ENCODE measurements at places on chromosomes 7 and 10. TPM values are rescaled to one million over a fixed set of nuclear protein-coding genes. Genes with fewer than 3 reads are reported as not detected.
A peak's percentile ranks its signal among the peaks of the same experiment; 100 is the strongest.

Gene BUB3
- 81.5 TPM for total RNA-seq

Gene MRM2
- 24.2 TPM for total RNA-seq

GRCh38 chr10:21315645-21316220, 209.7 kb downstream of the SKIDA1 start:
- peak; percentile 94 for DNase-seq

- no peak for DNase-seq
Measured at GRCh38 chr7:131605280-131605878, 49.0 kb upstream of the PODXL start.

DNA sequence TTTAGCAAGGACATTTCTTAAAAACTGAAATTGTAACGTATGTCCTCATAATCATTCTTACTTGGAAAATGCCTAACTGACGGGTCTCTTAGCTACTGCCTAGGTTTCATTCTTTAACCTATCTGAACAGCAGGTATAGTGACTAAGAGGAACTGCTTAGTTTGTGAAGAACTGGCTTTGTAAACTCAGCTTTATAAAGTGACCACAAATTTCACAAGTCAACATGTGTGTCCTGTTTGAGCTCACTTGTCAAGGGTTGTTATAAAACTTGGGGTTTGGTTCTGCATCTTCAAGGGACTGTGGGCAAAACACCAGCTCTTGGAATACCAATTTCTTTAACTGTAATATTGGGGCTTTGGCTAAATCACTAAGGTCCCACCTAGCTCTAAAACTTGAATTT, 32.2 kb downstream of the MRPS33 start:
- no peak for DNase-seq

Gene EPO
- total RNA-seq: 0.60 TPM

- no peak for DNase-seq
Measured at GRCh38 chr7:19213746-19214145, 68.5 kb upstream of the FERD3L start.

Gene NPY4R
- total RNA-seq: 1.2 TPM

DNA sequence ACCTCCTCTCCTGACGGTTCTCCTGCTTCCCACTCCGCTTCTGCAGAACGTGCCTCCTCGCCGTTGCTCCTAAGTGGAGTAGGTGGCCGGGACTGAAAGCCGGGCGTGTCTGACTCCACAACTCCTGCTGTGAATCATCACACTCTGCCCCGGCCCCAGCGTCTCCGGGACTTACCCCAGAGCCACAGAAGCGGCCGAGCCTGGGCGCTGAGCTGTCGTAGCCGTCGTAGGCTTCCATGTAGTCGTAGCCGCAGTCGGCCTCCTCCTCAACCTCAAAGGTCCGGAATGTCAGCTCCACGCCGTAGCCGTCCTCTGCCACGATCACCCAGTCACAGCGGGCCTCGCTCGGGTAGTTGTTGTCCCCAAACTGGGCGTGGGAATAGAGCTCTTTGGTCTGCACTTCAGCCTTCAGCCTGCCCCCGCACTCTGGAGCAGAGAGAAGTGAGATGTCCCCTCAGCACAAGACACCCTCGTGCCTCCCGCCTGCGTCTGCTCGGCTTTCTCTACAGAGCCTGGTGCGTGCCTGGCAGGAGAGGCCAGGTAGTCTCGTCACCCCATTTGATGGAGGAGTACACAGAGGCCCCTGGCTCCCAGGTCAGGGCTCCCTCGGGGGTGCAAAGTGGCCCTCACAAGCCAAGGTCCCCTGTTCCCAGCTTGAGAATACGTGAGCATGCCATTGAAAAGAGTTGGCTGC, 11.2 kb upstream of the OPALIN start:
- DNase-seq: no peak

DNA sequence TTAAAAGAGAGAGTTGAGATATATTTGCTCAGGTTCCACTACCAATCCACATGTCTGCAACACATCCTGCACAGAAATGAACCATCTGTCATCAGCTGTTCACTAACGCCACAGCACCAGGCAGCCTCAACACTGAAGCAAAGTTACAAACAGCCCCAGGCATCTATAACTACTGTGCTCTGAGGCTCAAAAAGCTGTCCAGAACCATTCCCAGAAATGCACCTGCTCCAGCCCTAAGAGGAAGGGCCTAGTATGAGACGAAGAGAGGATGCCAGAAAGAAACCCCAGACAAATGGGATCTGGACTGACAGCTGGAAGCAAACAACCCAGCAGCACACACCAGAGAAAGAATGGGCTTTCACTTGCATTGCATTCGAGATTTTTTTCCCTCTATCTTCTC, 159.3 kb downstream of the ELMO1 start:
- DNase-seq: no peak

DNA sequence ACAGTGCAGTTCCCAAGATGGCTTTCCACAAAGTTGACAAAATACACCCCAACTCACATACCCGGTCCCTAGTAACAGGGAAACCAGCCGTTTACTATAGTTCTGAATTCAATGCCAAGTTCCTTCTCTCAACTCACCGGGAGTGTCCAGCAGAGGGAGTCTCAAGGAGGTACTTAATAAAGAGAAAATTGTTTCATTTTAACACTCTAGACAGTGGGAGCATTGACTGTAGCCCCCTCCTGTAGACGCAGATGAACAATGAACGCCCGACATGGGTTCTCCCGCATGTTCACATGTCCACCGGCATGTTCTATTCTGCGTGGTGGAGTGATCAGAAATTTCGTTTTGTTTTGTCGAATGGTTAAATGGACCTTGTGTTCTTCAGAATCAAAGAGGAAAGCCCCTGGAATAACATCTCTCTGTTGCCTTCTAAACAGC, 1.9 kb downstream of the HIPK2 start:
- DNase-seq: peak; percentile 78

GRCh38 chr10:74290708-74291107, 139.7 kb downstream of the ADK start:
- DNase-seq: peak; percentile 58

- no peak for DNase-seq
Measured at GRCh38 chr7:132450188-132450587, 126.1 kb downstream of the PLXNA4 start.

DNA sequence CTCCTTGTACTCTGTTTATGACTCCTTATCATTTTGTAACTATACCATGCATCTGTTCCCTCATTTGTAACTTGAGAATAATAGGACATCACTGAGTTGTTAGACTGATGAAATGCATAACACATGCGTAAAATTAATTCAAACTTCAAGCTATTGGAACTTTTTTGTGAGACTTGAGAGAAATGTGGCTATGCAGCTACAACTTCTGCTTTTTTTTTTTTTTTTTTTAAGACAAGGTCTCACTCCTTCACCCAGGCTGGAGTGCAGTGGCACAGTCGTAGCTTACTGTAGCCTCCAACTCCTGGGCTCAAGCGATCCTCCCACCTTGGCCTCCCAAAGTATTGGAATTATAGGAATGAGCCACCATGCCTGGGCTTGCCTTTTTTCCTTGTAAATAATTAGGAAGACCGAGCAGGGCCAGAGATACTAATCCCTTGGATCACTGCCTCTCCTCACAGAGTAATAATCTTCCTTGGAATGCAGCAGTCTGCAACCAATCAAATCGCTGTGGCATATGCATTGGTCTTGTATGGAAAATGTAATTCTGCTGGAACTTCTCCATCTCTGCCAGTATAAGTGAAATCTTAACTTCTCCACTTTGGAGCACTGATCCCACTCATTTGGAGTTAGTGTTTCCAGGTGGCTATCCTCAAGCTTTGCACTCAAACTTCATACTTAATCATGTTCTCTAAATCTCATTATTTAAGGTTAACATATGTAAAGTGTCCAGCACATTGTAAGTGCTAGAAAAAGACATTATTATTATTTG, 2.0 kb upstream of the PANK1 start:
- no peak for DNase-seq

GRCh38 chr10:100008142-100008522, 1.6 kb downstream of the DNMBP start:
- DNase-seq: peak; percentile 61

- DNase-seq: no peak
Measured at GRCh38 chr7:30674420-30674819, 7.8 kb downstream of the CRHR2 start.

Gene SPAG6
- not detected for total RNA-seq

DNA sequence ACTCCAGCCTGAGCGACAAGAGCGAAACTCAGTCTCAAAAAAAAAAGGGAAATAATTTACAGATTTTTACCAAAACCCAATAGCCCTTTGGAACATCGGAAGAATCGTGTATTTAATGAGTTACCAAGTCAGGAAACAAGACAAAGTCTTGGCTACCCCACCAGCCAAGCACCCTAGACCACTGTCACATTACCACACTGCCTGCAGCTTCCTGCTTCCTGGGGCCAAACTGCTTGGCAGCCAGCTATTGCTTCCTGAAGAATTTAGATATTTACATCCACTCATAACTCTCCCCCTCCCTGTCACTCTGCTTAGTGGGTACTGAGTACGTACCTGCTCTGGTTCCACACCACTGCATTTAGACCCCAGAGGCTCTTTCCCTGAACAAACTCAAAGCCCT, 14.1 kb upstream of the TNPO3 start:
- DNase-seq: no peak

GRCh38 chr7:80259-81067, 111.9 kb upstream of the FAM20C start:
- DNase-seq: no peak

Gene SLC18A2
- 0.42 TPM for total RNA-seq

- DNase-seq: no peak
Measured at GRCh38 chr7:151634643-151635042, 114.9 kb upstream of the RHEB start.

Gene NFE2L3
- total RNA-seq: 2.1 TPM

DNA sequence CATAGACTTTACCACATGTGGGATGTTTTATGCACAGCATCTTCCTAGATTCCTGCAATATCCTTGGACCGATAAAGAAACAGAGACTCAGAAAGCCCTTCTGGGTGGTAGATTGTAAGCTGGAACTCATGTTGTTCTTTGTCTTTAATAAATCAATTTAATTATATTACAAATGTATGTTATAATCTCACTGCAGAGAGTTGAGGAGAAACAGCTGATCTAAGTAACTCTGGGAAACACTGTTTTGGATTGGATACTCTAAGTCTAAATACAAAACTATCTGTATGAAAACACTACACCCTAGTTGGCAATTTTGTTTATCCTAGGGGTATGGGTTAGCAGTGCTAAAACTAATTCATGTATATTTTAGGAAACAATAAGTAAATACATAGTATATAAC, 1015.2 kb downstream of the XPNPEP1 start:
- DNase-seq: no peak

- peak; percentile 80 for DNase-seq
Measured at GRCh38 chr10:102347236-102347828, 48.2 kb upstream of the NFKB2 start.

DNA sequence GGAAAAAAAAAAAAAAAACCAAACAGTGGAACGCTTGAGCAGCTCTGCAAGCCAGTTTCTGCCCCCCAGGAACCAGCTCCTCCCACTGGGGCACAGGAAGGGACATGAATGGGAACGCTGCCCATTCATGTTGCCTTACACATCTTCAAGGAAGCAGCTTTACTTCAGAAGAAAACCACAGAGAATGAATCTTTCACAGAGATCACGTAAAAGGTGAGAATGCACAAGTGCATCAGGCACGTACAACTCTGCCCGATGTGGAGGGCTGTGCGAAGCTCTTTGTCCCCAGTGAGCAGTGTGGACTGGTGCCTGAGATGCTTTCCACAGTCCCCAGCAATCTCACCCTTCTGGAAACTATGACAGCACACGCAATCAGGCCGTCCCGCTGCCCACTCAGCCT, 106.2 kb downstream of the DLG5 start:
- no peak for DNase-seq

DNA sequence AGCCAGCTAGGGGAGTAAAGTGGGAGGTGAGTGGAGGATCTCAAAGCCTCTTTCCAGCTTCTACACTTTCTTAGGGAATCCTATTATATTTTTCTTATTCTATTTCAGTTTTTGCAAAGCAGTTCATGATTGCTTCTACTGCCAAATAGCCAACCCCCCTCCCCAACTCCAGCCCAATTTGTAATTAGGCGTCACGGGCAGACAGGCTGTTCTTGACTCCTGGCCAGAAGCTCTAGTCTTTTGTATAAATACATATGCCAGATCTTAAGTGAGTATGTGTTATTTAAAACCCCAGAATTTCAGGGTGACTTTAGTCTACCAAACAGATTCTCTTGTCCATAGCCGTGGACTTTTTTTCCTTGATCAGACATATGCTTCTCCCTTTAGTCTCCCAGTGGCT, 255.2 kb downstream of the BUB3 start:
- no peak for DNase-seq

DNA sequence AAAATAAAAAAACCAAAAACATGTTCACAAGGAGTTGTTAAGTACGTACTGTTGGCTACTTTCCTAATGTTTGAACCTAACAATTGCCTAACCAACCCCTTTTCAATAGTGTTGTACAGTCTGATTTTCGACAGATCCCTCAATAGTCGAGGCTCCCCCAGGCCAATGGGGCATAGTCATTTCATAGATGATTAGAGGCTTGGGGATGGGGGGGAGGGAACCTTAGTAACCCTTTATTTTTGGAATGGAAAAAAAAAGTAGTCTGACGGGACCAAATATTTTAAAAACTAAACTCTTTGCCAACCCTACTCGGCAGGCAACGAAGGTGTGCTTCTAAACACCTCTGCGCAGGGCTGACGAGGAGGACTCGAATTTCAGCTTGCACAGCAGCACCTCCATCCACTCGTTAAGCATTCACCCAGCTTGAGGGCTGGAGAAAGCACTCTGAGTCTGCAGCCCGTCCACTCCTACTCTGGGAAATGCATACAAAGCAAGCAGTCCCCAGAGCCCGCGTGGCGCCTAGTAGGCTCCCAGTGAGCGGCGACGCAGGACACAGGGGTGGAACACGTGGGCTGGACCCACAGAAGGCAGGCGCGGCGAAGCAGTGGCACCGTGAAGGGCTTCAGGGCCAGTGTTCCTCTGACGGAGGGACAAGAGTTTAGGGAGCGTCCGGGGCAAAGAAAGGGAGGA, 899 bp downstream of the PUS7 start:
- DNase-seq: peak; percentile 62

DNA sequence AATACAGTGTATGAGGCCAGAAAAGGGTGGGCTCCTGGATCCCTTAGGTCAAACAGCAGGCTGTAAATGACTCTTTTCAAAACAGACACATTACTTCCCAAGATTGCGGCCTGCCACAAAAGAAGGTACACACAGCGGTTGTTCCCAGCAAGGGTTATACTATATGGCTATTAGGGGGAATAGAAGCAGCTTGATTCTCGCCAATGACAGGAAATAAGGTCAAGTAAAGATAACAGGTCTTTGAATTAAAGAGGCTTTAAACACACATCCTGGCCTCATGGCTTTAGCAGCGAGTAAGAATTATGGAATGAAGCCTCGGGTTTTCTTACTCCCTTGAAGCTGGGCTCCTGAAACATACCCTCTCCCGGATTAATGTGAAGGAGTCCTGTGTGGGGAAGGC, 58.3 kb downstream of the CYP26A1 start:
- DNase-seq: no peak
